Stimulated activated CD8-positive, alpha-beta memory T cell treated with anti-CD3 and anti-CD28 coated beads, Interleukin-7, amount 100 ng/mL, for 1 hour (primary cell): ENCODE measurements at places on chromosomes 7 and 10.

- no peak for DNase-seq
These were observed 153.6 kb downstream of the TMEM178B start for GRCh38 chr7:141227454-141227853.

DNA sequence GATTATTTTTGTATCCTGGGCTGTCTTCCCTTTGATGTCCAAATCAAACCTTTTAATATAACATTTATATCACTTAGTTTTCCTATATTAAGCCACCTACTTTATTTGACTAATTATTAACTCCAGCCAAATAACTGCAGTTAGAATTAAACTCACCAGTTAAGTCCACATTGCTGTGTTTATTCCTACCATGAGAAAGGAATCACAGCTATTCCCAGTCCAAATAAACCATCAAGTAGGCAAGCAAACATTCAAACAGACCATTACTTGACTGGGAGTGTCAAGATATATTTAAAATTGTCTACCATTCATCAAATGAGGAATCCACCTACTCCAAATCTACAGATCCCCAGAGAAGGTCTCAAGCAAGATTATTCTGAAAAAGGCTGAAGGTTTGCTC lies 22.4 kb downstream of the PDE1C start:
- no peak for DNase-seq

DNA sequence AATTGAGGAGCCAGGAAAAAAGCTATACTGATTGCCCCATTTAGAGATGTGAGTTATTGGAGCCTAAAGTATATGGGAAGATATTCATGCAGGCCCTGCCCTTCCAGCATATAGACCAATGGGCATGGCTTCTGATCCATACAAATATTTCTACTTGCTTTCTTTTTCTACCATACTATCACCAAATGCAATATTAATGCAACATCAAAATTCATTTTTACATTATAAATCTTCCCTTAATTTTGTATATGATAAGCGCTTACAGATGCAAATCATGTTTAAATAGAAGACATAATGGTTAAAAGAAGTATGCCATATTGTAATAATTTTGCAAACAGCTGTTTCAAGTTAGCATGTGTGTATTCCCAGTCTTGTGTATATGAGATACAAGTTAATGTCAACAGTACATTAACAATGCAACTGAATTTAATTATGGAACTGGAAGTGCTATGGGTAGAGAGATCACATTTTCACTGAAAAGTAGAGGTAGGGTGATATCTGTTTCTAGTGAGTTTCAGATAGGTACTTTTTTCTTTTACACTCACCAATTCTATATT lies 24.6 kb upstream of the WNT16 start:
- DNase-seq = no peak

- no peak for DNase-seq
These were observed 33.9 kb upstream of the MKX start for GRCh38 chr10:27779462-27780015.

GRCh38 chr10:100873146-100873826 lies 39.5 kb upstream of the SLF2 start:
- DNase-seq = no peak

DNA sequence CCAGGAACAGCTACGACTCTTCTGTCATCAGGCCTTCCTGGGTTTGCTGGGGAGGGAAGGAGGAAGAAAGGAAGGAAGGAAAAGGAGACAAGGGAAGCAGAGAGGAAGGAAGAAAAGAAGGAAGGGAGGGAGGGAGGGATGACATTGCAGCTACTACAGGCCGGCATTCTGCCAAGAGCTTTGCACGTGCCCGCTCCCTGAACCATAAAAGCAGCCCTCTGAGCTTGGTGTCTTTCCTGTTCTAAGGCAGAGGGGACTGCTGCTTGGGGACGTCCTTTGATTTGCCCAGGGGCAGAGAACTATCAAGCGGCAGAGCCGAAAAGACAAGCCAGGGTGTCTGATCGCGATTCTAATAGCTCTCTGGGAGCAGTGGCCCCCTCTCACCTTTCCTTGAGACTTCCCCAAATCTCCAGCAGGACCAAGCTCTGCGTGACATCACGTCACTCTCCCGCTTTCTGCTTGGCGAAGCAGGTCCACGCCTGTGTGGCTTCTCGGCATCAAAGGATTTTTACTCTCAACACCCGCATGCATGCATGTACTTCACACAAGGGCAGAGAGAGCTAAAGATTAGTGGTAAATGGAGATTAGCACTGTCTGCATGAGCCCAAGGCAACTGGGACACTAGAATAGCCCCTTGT lies 167.8 kb upstream of the AUTS2 start:
- DNase-seq = no peak

GRCh38 chr10:46523119-46523961 lies 33.1 kb downstream of the GPRIN2 start:
- DNase-seq = no peak

DNA sequence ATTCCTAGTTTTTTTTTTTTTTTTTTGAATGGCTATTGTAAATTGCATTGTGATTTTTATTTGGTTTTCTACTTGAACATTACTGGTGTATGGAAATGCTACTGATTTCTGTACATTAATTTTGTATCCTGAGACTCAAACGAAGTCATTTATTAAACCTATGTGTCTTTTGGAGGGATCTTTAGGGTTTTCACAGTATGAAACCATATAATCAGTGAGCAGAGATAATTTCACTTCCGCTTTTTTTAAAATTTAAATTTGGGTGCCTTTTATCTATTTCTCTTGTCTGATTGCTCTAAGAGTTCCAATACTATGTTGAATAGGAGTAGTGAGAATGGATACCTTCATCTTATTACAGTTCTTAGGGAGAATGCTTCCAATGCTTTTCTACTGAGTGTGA lies 102.7 kb downstream of the ZWINT start:
- no peak for DNase-seq

- no peak for DNase-seq
These were observed 112.7 kb downstream of the REEP3 start for GRCh38 chr10:63633677-63634487.

DNA sequence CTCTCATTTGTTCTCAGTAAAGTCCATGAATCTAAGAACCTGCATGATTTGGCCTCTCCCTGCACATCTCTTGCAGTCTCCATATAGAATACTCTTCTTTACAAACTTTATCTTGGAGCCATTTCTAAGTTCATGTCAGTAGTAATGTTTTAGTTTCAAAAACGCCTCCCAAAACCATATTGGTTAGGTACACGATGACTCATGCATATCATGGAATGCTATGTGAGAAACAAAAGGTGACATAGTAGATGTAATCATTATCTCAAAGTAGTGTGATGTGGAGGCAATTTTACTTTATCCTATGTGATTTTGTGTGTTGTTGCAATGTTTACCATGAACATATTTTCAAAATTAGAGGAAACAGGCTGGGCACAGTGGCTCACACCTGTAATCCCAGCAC lies 520.7 kb downstream of the KCNMA1 start:
- DNase-seq = no peak

- no peak for DNase-seq
These were observed 76.8 kb downstream of the LANCL2 start for GRCh38 chr7:55441774-55442522.

DNA sequence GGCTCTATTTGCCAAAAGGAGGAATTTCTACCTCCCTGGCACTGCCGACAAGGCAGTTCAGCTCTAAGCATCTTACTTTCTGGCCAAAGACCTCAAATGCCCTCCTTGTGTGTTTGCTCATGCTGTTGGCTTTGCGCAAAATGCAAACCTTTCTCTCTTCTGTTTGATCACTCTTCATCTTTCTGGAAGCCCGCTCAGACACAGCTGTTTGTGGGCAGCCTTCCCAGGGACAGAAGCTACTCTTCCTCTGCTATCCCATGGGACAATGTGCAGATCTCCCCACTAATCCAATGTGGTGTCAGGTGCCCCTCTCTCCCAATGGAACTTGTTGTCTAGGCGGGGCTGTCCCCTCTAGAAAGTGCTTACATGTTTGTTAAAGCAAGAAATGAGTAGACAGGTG lies 278.7 kb downstream of the CCSER2 start:
- DNase-seq = no peak

DNA sequence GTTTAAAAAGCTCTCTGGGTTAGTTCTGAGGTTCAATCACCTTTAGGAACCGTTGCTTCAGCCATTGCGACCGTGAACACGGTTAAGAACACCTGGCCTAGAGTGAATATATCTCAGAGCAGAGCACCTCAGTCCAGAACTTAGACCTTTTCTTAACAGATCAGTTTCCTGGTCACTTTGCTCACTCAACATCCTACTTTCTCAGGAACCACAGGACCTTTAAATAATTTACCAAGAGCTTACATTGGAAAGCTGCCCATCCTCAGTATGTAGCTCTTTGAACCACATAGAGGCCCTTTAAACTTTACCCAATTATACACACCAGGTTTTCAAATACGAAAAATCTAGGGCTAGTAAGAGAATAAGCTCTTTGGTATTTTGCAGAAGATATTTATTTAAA lies 153.2 kb downstream of the NRBF2 start:
- no peak for DNase-seq

GRCh38 chr7:134200970-134201369 lies 73.8 kb downstream of the LRGUK start:
- no peak for DNase-seq

GRCh38 chr10:7337431-7338171 lies 73.2 kb downstream of the SFMBT2 start:
- no peak for DNase-seq

- no peak for DNase-seq
These were observed 69.9 kb upstream of the FGL2 start for GRCh38 chr7:77269360-77270093.

- DNase-seq = no peak
These were observed 2.0 kb upstream of the SMARCD3 start for GRCh38 chr7:151250181-151251132.

DNA sequence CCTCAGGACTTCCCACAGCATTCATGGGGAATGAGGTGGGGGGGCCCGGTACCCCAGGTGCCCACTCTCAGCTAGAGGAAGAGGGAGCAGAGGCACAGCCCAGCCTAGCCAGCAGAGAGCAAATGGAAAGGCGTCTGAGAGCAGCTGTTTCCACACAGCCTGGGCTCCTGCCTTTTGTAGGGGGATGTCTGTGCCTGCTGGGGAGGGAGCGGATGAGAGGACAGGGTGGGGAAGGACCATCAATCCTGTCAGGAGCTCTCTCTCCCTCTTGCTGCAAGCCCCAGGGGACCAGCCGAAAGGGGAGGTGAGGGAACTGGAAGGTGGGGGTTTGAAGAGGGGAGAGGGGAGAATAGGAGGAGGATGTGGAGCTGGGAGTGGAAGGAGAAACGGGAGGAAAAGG lies at the start of gene PKD2L1:
TSS of gene PKD2L1 (minus strand) at position 150 of the 400 bp plus-strand sequence. CDS start at position 25, 125 bp downstream.
- DNase-seq = no peak

- no peak for DNase-seq
These were observed 194.4 kb upstream of the PRSS1 start for GRCh38 chr7:142554560-142555532.

DNA sequence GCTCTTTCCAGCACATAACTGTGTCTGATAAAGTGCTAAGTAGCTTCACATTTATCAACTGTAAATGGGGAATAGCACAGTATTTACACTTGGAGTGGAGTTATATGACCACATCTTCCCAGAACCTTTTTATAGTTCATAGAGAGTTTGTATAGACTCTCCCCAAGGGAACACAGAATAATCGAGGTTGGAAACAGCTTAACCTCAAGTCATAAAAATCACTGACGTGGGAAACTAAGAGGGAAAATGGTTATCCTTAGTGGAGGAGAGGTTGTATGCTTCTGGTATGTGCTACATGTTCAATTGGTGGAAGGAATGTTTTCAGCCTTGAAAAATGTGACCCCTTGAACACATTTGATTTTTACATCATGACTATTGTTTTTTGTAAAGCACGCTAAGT lies 167.9 kb upstream of the KIAA1217 start:
- no peak for DNase-seq

DNA sequence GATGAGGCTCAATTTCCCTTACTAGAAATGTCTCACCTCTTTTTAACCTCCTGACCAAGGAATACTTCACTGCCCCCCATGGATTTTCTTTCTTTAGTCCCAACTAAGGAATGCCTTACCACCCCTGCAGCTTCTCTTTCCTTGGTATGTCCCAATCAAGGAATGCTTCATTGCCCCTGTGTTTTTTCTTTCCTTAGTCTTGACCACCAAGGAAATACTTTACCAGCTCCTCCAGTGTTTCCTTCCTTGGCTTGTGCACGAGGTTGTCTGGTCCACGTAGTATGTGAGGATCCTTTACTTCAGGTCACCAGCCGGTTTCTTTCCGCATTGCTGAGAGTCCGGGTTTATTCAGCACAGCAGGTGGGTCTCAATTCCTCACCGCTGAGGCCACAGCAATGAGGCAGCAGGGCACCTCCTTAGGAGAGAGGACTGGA lies 59.3 kb downstream of the CYP2C9 start:
- no peak for DNase-seq

DNA sequence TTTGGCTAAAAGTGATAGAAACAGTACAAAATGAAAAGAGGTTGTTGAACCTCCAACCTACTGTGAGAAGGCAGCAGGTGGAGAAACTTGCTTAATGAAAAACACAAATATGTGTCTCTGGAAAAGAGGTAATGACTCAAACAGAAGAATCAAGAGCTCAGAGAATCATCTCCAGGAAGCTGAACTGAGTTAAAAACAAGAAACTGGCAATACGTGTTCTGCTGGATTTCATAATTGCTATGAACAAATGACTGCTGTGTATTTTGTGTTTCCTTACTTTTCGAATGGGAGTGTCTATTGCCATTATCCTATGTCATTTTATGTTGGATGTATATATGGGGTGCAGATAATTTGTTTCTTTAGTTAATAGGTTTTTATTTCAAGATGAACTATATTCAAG lies 401.1 kb downstream of the DGKB start:
- DNase-seq = no peak

DNA sequence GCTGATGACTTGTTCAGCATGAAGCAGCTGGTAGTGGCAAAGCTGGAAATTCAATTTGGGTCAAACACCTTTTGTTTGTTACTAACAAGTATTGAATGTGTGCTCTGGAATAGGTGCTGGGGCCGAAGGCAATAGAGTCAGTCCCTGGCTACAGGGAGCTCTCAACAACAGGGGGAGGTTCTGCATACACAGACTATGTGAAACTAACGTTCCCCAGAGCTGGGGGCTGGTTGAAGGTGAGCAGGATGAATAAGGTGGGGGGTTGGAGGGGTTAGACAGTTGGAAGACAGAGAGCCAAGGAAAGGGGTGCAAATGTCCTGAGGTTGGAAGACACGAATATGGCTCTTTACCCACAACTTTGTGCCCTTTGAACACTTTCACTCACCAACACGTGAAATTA lies 84.1 kb upstream of the PLPP4 start:
- no peak for DNase-seq
